ENCODE measurements at places on chromosomes 5 and 9. TPM values are rescaled to one million over a fixed set of nuclear protein-coding genes. Genes with fewer than 3 reads are reported as not detected.

- DNase-seq: no peak
Observed at GRCh38 chr5:80676706-80677105, 21.9 kb upstream of the DHFR start.

GRCh38 chr5:164600274-164600673 lies 1094.9 kb downstream of the MAT2B start:
- DNase-seq: peak; percentile 30

DNA sequence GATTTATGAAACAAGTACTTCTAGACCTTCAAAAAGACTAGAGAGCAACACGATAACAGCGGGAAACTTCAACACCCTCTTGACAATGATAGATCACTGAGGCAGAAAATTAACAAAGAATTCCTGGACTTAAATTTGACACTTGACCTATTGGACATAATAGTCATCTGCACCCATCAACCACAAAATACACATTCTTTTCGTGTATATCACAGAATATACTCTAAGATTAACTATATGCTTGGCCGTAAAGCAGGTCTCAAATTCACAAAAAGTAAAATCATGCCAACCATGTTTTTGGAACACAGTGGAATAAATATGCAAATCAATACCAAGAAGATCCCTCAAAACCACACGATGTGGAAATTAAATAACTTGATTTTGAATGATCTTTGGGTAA lies 559.4 kb downstream of the DNAH5 start:
- no peak for DNase-seq

DNA sequence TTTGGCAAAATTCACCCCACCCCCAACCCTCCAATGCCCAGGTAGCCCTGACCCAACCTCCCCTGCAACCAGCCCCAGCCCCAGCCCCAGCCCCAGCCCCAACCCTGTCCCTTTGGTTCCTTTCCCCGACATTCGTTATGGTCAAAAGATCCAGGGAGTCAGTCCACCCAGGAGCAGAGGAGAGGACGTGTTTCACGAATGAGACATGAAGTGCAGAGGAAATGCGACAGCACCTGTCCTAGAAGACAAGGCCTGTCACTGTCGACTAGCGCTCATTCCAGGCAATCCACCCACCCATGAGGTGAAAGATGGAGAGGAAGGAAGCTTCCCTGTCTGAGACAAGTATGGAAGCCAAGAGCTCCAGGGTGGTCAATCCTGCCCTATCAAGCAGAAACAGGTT lies 485.0 kb downstream of the SPATA31A7 start:
- no peak for DNase-seq

- DNase-seq: no peak
Observed at GRCh38 chr5:167754501-167755021, 536.9 kb upstream of the WWC1 start.

DNA sequence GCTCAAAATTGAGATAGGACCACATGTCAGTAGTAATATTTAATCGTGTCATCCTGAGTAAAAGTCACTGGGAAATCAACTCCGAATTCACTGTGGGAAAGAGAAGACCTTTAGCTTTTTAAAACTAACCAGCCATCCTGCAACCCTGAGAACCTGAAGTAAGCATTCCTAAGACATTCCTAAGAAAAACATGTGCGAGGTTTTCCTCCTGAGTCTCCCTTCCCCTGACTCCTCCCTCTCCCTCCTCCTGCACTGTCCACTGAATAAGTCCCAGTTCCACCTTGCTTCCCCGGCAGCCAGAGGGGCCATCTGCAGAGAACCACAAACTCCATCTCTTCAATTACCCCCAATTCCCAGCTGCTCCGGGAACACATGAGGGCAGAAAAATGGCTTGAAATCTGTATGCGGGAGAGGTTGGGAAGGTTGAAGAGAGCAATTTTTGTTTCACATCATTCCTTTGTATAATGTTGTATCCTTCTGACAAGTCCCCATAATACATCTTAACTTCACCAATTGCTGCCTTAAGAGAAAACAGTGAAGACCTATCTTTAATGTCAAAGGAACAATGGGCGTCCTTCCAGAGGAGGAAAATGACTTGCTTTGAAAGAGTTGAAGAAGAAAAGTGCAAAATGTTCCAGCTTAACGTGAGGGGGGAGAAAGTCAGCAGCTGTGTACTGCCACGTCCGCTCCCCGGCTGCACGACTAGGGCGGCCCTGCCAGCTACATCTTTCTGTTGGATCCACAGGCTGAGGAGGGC lies 186.3 kb downstream of the ZNF462 start:
- no peak for DNase-seq

DNA sequence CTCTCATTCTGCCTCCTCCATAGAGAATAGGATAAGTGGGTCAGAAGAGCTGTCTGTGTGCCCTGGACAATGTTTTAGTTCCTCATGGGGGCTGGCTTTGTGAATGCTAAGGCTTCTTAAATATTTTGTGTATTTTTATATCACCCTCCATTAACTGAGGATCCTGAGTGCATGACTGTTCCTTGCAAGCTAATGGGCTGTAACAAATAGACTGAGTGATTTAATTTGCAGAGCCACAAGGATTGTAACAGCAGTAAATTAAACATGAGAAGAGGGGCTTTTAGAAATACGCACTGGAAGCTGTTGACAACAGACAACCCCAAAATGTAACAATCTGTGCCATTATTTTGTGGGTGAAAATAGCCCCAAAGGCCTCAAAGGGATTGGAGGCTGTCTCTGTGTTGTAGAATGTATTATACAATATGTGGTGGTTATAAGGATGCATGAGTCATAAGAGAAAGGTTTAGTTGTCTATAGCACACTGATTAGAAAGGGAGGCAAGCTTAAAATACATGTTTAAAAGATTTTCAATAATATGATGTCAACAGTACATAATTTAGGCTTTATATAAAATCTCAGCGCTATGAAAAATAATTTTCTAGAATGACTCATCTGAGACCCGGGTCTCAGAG lies 152.7 kb upstream of the ACTBL2 start:
- DNase-seq: no peak

- DNase-seq: no peak
Observed at GRCh38 chr9:99773468-99774138, 48.1 kb upstream of the NR4A3 start.

DNA sequence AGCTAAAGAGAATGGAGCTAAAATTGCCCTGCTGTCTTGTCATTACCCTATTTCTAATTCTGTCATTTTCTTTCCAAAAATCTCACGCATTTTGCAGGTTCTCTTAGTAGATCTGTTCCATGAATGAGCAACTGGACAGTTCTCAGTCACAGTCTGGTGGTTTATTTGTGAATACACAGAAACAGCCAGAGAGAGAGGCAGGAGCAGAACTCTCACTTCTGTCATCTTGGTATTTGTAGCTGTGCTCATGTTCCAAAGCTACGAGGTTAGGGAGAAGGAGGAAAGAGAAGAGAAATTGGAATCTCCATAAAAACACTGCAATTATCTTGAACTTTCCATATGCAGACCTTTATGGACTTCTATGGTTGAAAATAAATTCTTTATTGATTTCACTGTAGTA lies 118.0 kb upstream of the OR13F1 start:
- DNase-seq: no peak

GRCh38 chr5:79929095-79929494 lies 62.0 kb downstream of the MTX3 start:
- DNase-seq: no peak

GRCh38 chr9:105299190-105299854 lies 54.9 kb downstream of the SLC44A1 start:
- peak; percentile 95 for DNase-seq

- no peak for DNase-seq
Observed at GRCh38 chr9:109868722-109869121, 88.7 kb downstream of the PALM2AKAP2 start.

GRCh38 chr5:151451626-151452520 lies 4.5 kb downstream of the SLC36A1 start:
- peak; percentile 13 for DNase-seq

DNA sequence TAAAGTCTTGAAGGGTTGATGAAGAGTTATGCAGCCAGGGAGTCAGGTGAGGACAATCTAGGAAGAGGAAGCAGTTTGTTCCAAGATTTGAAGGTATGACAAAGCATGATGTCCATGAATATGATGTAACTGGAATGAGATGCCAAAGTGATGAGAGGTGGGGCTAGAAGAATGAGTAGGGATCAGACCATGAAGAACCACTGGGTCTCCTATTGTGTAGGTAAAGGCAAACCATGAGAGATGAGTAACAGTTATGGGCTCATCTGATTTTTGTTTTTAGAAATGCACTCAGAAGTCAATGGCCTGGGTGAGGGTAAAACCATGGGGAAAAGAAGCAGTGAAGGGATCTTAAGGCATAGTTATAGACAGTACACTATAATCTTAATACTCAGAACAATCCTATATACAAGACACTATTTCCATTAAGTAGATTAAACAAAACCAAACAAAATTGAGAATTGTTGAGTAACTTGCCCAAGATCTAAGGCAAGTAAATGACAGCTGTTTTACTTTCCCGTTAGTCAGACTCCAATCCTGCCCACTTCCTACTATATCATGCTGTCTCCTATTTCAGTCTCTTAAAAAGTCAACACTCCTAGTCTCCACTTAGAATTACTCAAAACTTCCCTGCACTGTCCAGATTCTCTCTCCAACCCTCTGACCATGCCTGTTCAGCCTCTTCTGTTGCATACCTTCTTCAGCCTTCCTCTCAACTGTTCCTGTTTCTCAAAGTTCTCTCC lies 393.8 kb upstream of the MEF2C start:
- DNase-seq: peak; percentile 83

GRCh38 chr9:125241863-125242739 lies 958 bp upstream of the HSPA5 start:
- no peak for DNase-seq

- no peak for DNase-seq
Observed at GRCh38 chr5:77957-78804, 13.8 kb upstream of the PLEKHG4B start.

DNA sequence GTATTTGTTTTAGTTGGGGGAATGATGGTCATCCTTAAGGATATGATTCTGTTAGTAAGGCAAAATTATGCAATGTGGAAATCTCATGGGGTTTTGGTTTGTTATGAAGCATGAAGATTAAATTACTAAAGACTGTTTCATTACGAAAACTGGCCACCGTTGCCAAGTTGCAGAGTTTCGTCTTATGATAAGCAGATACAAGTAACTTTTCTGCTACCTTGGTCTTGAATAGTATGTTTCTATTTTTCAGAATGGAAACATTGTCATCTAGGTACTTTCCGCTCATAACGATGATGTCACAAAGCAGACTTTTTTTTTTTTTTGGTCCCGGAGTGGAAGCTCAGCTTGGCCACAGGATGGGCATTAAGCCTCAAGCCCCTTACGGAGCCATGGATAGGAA lies 4.2 kb downstream of the CCNI2 start:
- DNase-seq: peak; percentile 33

DNA sequence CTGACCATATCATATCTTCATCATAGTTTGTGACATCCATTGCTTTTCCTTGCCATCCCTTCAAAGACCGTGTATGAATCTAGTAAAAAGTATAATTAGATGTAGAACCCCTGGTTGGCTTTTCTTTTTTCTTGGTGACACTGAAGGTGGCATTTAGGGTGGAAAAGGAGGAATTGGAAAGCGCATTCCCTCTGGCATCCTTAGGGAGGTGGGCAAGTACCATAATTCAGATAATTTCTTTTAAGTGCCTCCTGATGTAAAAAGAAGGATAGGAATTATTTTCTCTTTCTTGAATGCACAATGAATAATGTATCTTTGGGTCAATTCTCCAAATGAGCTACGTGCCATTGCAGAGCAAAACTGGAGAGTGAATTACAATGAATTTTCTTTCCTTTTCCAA lies 73.2 kb upstream of the SMARCA2 start:
- no peak for DNase-seq

DNA sequence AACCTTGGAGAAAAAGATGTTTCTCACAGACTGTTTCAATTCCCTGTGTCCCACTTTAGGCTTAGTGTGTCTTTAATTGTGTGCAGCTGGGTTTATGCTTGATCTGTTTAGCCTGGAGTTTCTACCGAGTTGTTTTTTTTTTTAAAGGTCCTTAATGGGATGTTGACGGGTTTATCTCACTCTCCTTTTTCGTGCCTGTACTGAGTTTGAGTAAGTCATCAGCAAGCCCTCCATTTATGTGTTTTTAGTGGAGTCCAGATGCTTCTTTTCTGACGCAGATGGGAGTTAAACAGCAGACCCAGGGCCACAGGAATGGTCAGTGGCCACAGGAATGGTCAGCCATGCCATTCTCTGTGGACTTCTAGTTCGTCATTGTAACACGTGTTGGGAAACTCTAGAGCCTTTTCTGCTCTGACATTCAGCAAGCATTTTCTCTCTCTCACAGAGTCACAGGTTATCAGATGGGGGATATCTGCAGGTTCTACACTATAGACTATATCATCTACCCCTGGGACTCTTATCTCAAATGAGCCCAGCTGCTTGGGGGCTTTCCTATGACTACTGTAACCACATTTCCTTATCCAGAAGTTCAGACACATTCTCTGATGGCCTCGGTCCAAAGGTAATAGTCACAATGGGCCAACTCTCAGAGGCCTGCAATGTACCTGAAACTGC lies 190.5 kb downstream of the TTLL11 start:
- DNase-seq: peak; percentile 45

- DNase-seq: no peak
Observed at GRCh38 chr5:62731022-62731421, 152.4 kb downstream of the LRRC70 start.

- no peak for DNase-seq
Observed at GRCh38 chr5:88688984-88689667, 193.9 kb downstream of the MEF2C start.

DNA sequence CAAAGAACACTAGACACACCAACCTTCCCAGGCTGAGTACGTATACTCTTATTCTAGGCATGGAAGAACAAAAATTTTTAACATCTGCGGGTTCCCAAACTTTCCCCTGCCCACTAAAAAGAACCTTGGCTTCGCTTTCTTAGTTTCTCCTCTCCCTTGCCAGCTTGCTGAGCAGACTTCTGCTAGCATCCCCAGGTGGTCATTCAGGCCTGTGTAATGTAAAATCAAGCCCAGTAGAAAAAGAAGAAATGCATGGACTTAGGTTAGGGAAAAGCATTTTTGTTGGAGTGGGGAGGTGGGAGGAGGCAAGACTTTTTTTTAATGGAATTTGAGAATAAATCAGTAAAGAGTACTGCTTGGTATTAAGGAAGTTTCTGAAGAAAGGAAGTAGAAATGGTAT lies 331.0 kb upstream of the TLE4 start:
- DNase-seq: no peak

DNA sequence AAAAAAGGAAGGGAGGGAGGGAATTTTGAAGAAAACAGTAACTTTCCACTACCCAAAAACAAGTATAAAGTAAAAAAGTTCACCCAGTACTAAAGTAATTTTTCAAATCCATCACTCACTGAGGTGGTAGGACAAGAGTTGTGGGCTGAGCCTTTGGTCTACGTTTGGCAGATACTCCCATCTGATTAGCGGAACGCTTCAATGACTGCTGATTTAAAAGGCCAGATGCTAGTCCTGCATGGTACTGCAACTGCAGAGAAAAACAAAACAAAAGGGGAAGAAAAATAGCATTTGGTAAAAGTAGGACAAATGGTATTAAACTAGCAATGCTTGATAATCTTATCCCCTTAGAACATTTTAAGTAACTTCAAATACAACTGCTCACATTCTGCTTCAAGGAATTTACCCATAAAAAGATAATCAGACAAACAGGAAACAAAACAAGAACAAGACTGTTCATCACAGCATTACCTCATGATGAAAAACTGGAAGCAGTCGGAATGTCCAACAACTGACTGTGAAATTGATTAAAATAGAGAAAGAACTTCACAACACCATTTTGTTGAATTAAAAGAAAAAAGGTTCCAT lies 65.4 kb downstream of the MED27 start:
- no peak for DNase-seq

- peak; percentile 39 for DNase-seq
Observed at GRCh38 chr5:36944607-36945225, 68.1 kb downstream of the NIPBL start.

CCDC183 gene
- 0.35 TPM for total RNA-seq

BTNL3 gene
- not detected for total RNA-seq

ADGRD2 gene
- 0.50 TPM for total RNA-seq

GPR150 gene
- total RNA-seq: not detected

IFNE gene
- total RNA-seq: 18.2 TPM

PLEKHG4B gene
- 0.09 TPM for total RNA-seq

Data from mammary epithelial cell (primary cell).